ENCODE measurements at places on chromosomes 16 and 17. TPM values are rescaled to one million over a fixed set of nuclear protein-coding genes. Genes with fewer than 3 reads are reported as not detected.

The RSKR gene
- total RNA-seq: 28.7 TPM

The PMFBP1 gene
- total RNA-seq: 2.9 TPM

The NECAB2 gene
- total RNA-seq: not detected

The BCAS3 gene
- total RNA-seq: 16.3 TPM

The CIBAR2 gene
- not detected for total RNA-seq

The SEC14L5 gene
- not detected for total RNA-seq

DNA sequence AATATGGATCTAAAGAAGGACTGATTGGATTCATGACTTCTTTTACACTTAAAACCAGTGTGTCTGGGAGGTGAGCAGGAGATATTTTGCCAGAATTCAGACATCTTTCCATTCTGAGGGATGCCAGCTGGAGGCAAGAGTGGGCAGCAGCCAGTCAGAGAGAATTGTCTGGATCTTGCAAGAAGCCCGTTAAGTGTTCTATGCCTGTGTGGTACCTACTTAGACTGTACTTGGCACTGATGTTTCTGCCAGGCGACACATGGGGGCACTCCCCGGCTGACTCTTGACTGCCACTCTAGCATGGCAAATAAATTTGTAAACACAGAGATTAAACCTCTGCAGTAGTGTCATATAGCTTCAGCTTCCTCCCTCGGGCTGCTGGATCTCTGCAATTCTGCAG lies 247.7 kb downstream of the UTP18 start:
- no peak for DNase-seq

GRCh38 chr17:11720816-11721215 lies 122.5 kb downstream of the DNAH9 start:
- DNase-seq: no peak

DNA sequence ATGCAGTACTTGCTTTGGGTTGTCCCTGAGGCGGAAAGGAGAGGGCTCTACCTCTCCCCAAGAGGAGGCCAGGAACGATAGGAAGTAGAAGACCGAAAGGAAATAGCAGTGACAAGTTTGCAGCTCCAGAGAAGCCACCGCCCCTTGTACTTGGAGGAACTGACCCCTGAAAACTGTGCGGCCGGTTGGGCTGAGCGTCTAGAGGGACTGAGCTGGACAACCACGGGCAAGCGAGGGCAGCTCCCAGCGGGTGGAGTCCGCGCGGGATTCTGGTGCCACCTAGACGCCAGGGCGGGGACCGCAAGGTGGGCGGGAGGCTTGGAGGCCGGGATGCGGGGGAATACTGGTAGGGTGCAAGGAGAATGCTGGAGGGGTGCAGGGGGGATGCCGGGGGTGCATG lies 1.3 kb upstream of the SLC6A4 start:
- DNase-seq: peak; percentile 28

DNA sequence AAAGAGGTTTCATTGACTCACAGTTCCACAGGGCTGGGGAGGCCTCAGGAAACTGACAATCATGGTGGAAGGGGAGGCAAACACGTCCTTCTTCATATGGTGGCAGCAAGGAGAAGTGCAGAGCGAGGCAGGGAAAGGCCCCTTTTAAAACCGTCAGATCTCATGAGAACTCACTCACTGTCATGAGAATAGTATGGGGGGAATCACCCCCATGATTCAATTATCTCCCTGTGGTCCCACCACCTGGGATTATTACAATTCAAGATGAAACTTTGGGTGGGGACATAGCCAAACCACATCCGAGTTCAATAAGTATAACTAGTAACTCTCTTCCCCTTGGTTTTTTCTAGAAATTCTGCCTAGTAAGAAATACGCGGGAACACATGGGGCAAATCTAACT lies 94.9 kb downstream of the AXIN2 start:
- DNase-seq: no peak

GRCh38 chr16:6081320-6081976 lies 983.9 kb upstream of the EEF2KMT start:
- peak; percentile 29 for DNase-seq

- DNase-seq: no peak
Measured at GRCh38 chr16:56986361-56986760, 3.0 kb upstream of the NLRC5 start.

DNA sequence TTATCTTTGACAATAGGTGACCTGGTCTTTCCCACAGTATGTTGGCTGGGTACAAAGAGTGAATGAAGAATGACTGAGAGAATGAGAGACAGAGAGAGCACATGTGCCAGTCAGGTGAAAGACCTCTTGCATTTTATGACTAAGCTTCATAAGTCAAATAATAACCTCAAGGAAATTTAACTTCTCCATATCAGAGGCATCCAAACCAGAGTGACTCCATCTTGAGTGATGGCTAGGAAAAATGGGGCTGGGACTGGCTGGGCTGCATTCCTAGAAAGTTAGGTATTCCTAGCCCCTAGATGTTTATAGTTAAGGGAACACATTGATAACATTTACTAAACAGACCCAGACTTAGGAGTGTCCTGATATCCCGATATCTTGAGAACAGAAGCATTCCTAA lies 3.9 kb upstream of the RBL2 start:
- DNase-seq: no peak

DNA sequence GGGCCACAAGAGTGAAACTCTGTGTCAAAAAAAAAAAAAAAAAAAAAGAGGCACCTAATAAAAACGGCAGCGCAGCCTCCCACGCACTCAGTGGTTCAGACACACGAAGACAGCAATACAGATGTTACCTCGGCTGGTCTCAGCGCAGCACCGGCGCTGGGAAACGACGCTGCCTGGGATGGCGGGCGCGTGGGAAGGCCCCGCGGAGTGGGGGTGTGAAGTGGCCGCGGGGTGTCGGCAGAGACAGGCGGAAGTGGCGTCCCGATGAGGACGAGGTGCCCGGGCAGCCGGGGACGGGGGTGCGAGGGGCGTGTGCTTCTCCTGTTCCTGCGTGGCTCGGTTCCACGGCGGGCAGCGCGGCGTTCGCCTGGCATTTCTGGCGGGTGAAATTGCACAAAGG lies 179.4 kb downstream of the BANP start:
- DNase-seq: no peak

GRCh38 chr16:61862221-61863155 lies 173.8 kb downstream of the CDH8 start:
- DNase-seq: no peak

DNA sequence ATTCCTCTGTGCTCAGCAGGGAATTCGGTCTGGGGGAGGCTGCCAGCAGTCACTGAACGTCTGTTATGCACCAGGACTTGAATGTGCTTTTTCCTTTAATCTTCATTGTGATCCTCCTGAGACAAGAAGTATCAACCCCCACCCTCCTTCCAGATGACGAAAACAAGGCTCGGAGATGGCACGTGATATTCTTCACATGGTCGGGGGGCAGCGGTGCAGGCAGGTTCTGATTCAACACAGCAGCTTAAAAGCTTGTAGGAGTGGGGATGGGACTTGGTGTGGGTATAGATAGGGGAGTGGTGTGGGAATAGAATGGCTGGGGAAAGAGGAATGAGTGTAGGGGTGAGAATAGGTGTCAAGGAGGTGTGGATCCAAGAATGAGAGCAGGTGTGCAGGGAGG lies 6.4 kb downstream of the NECAB2 start:
- DNase-seq: no peak

GRCh38 chr16:27685807-27686206 lies 135.9 kb downstream of the KATNIP start:
- no peak for DNase-seq

GRCh38 chr16:80993834-80994233 lies 12.9 kb downstream of the CMC2 start:
- DNase-seq: no peak

GRCh38 chr16:54822492-54822891 lies 108.2 kb upstream of the IRX5 start:
- no peak for DNase-seq

DNA sequence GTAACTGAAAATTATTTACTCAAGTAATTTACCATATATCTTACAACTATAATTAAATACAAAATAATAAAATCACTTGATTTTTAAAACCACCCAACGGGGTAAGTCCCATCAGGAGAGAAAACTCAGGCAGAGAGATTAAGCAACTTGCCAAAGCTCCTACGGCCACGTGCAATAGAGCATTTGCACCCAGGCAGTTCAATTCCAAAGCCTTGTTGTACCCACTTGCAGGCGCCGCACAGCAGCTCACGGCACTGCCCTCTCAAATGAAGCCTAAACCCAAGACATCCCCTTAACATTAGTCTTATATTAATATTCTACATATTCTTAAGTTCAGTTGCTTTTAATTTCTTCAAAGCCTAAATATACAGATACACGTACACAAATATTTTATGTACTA lies 75.7 kb downstream of the SPAG9 start:
- no peak for DNase-seq

DNA sequence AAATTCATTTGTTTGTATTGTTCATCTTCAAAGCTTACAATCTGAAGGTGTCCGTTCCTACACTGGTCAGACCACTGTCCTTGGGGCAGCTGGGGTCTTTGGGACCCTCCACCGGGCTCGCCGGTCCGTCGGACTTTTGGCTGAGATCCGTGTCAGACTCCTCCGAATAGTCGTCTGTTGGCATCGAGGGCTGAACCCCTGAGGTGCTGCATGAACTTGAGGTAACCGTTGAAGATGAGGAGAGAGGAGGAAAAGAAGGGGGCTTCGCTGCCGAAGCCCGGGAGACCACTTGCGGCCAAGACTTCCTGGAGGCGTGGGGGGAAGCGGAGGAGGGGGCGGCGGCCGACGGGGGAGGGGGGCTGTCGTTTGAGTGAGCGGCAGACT lies 260.8 kb downstream of the ZFHX3 start:
- DNase-seq: no peak

GRCh38 chr16:11791144-11791828 lies 5.8 kb downstream of the ZC3H7A start:
- DNase-seq: no peak

GRCh38 chr17:82399041-82399441 lies 19.1 kb upstream of the HEXD start:
- no peak for DNase-seq

GRCh38 chr17:49401971-49402611 lies 12.6 kb downstream of the PHB1 start:
- no peak for DNase-seq

- DNase-seq: no peak
Measured at GRCh38 chr17:48368352-48368908, 61.6 kb downstream of the SKAP1 start.

DNA sequence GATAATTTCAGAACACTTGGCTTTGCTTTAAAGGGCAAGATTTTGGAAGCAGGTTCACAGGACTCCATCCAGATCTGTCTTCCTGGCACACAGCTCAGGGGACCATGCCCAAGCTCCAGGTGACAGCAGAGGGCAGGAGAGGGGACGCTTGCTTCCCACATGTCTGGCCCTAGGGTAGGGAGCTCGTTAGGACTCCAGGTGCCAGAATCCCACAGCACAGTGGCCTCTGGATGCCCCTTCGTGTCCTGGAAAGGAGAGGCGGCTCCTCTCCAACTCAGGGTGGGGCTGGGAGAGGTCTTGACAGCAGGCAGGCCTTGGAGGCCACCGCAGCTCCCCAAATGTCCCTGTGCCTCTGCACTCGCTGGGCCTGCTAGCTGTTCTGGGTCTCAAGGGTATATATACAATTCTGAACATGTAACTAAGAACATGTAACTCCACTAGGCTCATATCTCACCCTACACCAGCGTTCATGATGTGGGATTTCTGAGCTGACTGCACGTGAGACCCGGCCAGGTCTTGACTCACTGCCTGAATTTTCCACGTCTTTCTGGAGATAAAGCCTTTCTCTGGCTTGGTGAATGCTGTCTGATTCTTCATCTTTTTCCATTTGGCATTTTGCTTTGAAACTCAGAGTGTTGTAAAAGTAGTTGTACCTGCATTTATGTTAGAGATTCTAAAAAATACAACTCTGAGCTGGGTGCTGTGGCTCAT lies 52.8 kb downstream of the MARCHF10 start:
- no peak for DNase-seq

DNA sequence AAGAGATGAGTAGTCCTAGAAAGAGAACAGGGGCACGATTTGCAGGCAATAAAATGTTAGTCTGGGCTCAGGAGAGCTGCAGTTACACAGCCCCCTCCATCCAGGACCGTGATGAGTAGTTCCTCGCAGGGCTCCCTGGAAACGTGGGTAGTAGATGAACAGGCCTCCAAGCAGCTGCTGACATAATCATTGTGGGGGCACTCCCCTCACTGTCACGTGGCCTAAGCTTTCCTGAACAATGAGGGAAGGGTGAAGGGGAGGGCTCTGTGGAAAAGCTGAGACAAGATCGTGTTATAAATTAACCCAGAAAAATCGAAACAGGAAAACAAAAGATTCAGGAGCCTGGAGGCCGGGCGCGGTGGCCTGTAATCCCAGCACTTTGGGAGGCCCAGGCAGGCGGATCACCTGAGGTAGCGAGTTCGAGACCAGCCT lies 1.3 kb upstream of the PER1 start:
- no peak for DNase-seq

GRCh38 chr17:2138318-2138717 lies 83.4 kb downstream of the HIC1 start:
- DNase-seq: peak; percentile 63

DNA sequence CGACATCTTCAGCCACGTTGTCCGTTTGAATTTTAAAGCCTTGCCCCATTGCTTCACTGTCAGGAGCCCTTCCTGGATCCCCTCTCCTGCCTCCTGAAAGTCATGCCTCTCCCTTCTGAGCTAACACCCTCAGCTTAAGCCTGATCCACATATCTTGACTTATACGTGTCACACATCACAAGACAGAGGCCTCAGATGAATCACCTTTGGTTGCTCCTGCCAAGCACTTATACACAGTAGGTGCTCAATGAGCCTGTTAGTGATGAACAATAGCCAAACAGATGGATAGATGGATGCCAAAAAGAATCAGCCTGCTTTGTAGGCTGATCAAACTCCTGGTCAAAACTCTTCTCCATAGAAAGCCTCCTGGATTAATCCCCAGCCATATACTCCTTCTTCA lies 31.8 kb downstream of the PITPNM3 start:
- no peak for DNase-seq

GRCh38 chr17:44722254-44722653 lies 13.8 kb downstream of the DBF4B start:
- DNase-seq: no peak

DNA sequence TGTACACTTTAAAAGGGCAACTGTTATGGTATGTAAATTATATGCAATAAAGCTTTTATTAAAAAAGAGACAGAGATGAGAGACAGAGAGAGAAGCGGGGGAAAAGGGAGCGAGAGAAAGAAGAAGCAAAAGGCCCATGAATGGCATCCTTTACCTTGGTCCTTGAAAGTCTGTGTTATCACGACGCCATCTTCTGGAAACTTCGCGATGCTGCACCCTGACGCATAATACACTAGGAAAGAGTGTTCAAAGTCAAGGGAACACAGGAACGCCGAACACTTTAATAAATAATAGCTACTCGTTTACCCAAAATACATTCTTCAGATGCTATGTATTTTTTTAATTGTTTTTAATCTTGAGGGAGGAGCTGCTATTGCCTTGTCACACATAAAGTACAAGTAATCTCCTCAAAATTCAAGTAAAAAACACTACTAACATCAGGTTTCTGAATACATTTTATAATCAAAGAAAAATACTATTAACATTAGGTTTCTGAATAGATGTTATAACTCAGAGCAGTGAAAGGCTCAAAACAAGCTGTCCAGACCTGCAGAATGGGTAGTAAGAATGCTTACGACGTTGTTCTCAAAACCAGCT lies 23.0 kb upstream of the SLC38A8 start:
- peak; percentile 59 for DNase-seq

- DNase-seq: peak; percentile 81
Measured at GRCh38 chr16:79089735-79090284, 510.7 kb downstream of the MAF start.

All from activated CD8-positive, alpha-beta T cell treated with anti-CD3 and anti-CD28 coated beads, Interleukin-2, amount 10 ng/mL, durations not matched to agents 7 days and 5 days (primary cell).